AG09309 (cell line): ENCODE measurements at places on chromosomes 4 and X.

GRCh38 chrX:136193771-136194170, 46.4 kb downstream of the FHL1 start:
- no peak for DNase-seq

GRCh38 chr4:47824840-47825239, 13.0 kb downstream of the CORIN start:
- no peak for DNase-seq

GRCh38 chr4:141240671-141241070, 20.0 kb downstream of the ZNF330 start:
- DNase-seq, result no peak

- no peak for DNase-seq
Measured at GRCh38 chr4:11436673-11437072, 8.0 kb upstream of the HS3ST1 start.

DNA sequence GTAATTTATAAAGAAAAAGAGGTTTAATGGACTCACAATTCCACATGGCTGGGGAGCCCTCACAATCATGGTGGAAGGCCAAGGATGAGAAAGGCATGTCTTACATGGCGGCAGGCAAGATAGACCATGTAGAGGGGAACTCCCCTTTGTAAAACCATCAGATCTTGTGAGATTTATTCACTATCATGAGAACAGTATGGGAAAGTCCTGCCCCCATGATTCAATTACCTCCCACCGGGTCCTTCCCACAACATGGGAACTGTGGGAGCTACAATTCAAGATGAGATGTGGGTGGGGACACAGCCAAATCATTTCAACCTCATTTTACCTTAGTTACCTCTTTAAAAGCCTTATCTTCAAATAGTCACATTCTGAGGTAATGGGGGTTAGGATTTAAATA, 30.9 kb upstream of the ELOVL6 start:
- DNase-seq, result no peak

DNA sequence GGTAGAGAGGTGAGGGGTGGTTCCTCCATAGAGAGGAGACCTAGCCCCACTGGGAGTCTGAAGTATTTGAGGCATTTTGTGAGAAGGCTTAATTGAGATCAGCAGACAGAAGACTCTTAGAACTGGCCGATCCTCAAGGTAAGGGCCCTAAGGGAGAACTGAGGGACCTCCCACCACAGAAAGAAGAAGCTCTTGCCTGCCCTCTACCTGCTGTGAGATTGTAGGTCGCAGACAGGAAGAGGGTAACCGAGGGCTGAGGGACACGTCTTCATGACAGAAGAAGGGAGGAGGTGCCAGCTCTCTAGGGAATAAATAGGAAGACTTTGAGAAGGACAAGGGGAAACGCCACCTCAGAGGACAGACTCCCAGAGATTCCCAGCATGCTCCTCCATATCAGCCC, 24.1 kb upstream of the MAGEC1 start:
- DNase-seq, result no peak

GRCh38 chr4:120855307-120856001, 67.1 kb downstream of the PRDM5 start:
- no peak for DNase-seq

DNA sequence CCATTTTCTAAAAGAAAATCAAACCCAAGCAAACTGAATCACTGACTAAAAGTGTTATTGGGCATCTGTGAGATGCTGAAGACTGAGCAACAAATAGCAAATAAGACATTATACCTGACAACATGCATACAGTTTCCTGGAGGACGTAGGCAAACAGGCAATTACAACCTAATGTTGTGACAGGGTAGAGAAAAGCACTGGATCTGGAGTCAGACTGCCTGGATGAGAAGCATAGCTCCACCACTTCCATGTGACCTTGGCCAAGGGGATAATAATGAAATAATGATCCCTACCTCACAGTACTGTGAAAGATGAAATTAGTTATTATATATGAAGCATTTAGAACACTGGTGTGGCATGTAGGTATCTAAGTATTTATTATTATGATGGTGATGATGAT, 2.7 kb downstream of the SPINK2 start:
- no peak for DNase-seq

GRCh38 chr4:66091786-66092185, 421.5 kb upstream of the EPHA5 start:
- no peak for DNase-seq

DNA sequence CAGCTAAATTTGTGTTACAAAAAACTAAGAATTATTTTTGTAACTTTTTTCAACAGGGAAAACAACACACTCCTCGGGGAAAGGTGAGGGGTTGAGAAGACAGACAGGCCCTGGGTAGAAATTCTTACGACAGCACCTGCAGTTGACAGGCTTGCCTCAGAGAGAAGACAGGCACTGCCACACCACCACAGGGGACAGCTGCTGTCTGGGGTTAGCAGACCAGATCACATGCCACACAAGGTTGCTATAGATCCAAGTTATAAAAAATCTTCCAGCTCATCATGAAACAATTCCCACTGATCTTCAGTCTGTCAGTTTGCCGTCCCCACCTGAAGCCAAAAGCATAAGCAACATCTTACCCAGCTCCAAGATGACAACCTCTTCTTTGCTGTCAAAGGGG, 143.2 kb upstream of the ZCCHC13 start:
- no peak for DNase-seq

- no peak for DNase-seq
Measured at GRCh38 chr4:150682126-150682525, 100.2 kb downstream of the MAB21L2 start.

GRCh38 chrX:2694914-2695267, 3.8 kb downstream of the CD99 start:
- no peak for DNase-seq

DNA sequence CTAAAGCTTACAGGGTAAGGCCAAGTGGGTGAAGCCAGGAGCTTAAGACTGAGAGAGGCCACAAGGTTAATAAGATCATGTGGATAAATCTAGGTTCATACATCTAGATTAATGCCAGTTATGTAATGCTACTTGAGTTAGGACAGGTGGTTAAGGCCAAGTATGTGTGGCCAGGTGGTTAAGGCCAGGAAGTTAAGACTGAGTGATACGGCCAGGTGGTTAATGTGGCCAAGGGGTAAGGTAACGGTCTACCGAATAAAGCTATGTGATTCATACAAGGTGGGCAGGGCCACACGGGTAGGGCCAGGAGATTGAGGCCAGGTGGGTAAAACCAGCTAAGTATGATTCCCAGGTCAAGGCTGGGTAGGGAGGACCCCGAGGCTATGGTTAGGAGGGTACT, 223.0 kb downstream of the TACR3 start:
- no peak for DNase-seq

- no peak for DNase-seq
Measured at GRCh38 chr4:56979421-56980072, 851 bp downstream of the POLR2B start.

- peak; percentile 14 for DNase-seq
Measured at GRCh38 chrX:9847071-9847470, 60.8 kb downstream of the SHROOM2 start.

- no peak for DNase-seq
Measured at GRCh38 chr4:100823993-100824323, 306.1 kb upstream of the EMCN start.

DNA sequence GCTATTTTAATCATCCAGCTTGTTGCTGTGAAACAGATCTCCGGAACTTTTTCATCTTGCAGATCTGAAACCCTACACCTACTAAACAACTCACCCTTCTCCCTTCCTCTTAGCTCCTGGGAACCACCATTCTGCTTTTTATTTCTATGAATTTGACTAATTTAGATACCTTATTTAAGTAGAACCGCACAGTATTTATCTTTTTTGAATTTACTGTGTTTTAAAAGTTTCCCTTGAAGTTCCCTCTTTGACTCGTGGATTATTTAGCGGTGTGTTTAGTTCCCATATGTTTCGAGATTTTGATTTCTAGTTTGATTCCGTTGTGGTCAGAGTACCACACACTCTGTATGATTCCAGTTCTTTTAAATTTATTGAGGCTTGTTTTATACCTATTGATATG, 44.6 kb downstream of the EIF2S3 start:
- no peak for DNase-seq

DNA sequence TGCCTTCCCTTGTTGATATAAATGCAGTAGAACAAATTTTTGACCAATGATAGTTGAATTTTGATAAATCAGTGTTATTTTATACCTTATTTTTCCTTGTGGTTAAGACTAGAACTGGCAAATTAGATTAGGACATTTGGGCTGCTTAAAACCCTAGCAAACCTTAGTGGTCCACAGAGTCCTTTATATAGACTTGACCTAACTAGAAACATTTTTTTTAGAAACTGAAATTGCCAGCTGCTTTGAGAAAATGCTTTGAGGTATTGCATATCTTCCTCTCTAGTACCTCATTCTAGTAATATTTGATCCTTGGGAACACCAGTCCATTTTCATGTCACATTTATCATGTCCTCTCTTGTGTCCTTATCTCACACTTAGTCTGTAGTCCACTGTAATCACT, 580.3 kb downstream of the FSTL5 start:
- DNase-seq, result no peak

- no peak for DNase-seq
Measured at GRCh38 chr4:105148356-105148755, 1.7 kb downstream of the TET2 start.

- DNase-seq, result no peak
Measured at GRCh38 chr4:166198516-166199310, 325.7 kb downstream of the TLL1 start.

- DNase-seq, result no peak
Measured at GRCh38 chr4:155173371-155173770, 35.1 kb upstream of the NPY2R start.
